ENCODE measurements at places on chromosomes 4 and X.

DNA sequence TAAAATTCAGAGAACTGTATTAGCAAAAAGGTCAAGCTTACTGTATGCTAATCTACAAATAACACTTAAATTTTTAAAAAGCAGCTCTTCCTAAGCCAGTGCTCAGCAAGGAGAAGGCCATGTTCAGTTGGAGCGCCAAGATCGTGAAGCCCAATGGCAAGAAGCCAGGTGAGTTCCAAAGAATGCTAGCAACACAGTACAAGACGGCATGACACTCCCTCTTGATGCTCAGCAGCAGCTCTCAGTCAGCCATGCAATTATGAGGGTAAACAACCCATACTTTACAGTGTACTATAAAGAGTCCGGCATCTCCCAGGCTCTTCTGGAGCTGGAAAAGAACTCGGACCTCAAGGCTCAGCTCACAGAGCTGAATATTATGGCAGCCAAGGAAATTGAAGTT is 34.9 kb downstream of the STX18 start:
- DNase-seq, result no peak

GRCh38 chr4:48237996-48238645 is 31.5 kb downstream of the TEC start:
- no peak for DNase-seq

- peak; percentile 95 for DNase-seq
Observed at GRCh38 chr4:48269861-48270522, 354 bp upstream of the TEC start.

DNA sequence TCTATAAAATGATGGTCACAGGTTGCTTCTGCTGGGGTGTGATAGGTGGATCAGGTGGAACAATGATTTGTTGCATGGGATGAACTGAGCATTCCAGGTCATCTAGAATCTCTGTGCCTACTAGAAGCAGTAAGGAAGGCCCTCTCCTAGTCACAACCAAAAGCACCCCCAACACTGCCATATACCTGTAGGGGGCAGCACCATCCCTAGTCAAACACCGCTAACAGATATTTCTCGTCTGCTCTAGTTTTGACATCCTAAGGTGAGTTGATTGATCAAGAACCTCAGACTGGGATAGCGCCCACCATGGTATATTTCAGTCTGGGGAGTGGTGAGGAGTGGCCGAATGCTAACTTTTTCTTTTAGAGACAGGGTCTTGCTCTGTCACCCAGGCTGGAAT is 160.2 kb downstream of the NHS start:
- DNase-seq, result no peak

GRCh38 chrX:24877854-24878650 is 137.7 kb downstream of the ARX start:
- DNase-seq, result no peak

DNA sequence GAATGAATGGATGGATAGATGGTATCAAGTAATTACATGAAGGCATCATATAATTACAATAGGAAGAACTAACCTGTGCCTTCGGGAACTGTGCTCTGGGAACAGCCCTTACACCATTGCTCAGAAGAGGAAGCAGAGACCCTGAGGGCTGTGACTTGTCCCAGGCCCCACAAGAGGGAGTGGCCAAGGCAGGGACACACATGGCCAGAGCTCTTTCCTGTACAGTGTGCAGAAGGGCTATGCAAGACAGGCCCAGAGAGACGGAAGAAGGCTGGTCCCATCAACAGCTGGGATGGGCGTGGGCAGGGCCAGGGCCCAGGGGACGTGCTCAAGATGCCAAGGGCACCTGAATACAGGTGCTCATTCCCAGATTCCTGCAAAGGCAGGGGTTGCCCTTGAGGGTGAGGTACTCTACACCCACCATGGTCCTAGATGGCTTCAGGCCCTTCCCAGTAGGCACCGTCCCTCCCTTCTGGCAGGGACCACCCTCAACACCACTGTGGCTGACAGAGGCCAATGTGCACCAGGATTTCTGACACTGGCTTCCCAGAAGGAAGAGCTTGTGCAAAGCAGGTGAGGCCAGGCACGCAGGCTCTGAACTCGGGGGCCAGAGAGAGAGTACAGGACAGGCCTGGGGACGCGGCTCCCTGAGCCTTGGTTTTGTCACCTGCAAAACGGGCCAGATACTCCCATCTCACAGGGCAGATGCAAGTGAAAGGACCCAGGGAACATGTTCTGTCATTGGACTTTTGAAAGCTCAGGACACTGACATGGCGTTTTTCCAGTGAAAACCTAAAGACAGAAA is 1.7 kb downstream of the EVC2 start:
- DNase-seq, result no peak
